Thoracic aorta (tissue), 2 donors: ENCODE measurements at places on chromosomes 4 and X.

GRCh38 chr4:46856333-46856732 is 52.7 kb downstream of the COX7B2 start:
- no peak overlapping the region for H3K4me3 ChIP-seq
- H3K36me3 ChIP-seq, result no peaks in the 10 kb centered on the region
- H3K4me1 ChIP-seq, result peaks cover 23% of the 10 kb centered on the region

GRCh38 chr4:76589402-76589801 is 154.4 kb downstream of the SHROOM3 start:
- no peaks in the 10 kb centered on the region for H3K27me3 ChIP-seq
- H3K4me1 ChIP-seq, result peaks cover 20% of the 10 kb centered on the region
- H3K4me3 ChIP-seq, result peak overlapping the region; percentile 74
- H3K27ac ChIP-seq, result peak overlapping the region; percentile 93
- H3K36me3 ChIP-seq, result no peaks in the 10 kb centered on the region

DNA sequence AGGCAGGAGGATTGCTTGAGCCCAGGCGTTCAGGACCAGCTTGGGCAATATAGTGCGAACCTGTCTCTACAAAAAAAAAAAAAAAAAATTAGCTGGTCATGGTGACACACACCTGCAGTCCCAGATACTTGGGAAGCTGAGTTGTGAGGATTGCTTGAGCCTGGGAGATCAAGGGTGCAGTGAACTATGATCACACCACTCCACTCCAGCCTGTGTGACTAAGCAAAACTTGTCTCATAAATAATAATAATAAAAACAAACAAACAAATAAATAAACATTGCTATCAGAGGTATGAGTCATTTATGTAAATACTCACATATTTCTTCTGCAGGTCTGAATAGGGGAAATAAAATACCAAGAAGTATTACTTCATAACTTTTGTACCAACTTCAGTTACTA is 1372.7 kb upstream of the AGA start:
- H3K27ac ChIP-seq, result no peak overlapping the region
- H3K4me3 ChIP-seq, result no peak overlapping the region
- no peaks in the 10 kb centered on the region for H3K4me1 ChIP-seq

GRCh38 chr4:151472711-151473110 is 63.7 kb downstream of the FHIP1A start:
- no peaks in the 10 kb centered on the region for H3K4me1 ChIP-seq
- H3K27ac ChIP-seq, result no peak overlapping the region
- no peak for DNase-seq
- no peaks in the 10 kb centered on the region for H3K36me3 ChIP-seq

DNA sequence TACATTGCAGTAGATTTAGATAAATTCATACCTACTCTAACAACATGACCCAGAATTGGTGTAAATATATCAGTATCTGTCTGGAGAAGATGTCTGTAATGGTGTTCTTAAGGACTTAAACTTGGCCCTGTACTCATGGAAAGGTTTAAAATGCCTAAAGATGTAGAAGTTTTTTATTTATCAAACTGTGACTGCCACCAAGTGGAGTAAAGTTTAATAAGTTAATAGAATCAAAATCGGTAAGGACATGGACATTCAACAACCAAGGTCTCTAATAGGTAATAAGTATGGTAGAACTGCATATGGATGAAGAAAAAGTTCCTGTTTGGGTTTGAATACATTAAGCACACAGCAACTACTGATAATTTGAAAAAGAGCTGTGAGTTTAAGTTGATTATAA is 474.0 kb upstream of the NDST3 start:
- no peaks in the 10 kb centered on the region for H3K27me3 ChIP-seq
- H3K27ac ChIP-seq, result no peak overlapping the region
- H3K4me1 ChIP-seq, result no peaks in the 10 kb centered on the region
- no peak for DNase-seq
- no peak overlapping the region for H3K4me3 ChIP-seq
- H3K36me3 ChIP-seq, result no peaks in the 10 kb centered on the region

DNA sequence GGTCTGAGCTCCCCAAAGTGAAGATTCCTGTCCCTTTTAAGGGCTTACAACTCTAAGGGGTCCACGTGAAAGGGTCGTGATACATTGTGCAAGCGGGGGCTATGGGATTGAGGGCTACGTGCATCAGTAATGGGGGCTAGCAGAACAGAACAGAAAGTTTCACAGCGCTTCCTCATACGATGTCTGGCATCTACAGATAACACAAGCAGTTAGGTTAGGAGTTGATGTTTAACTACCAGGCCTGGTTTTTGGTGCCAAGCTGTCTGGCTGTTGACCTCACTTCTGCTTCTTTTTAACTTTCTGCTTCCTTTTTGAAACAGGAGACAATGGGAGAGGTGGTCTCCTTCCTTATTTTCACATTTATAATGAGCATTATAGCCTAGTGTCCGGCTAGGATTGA is 368.6 kb upstream of the CXorf51A start:
- H3K27ac ChIP-seq, result no peak overlapping the region
- no peak overlapping the region for H3K4me3 ChIP-seq
- DNase-seq, result no peak
- H3K36me3 ChIP-seq, result no peaks in the 10 kb centered on the region
- no peaks in the 10 kb centered on the region for H3K4me1 ChIP-seq

- no peak overlapping the region for H3K4me3 ChIP-seq
- no peak for DNase-seq
- no peaks in the 10 kb centered on the region for H3K27me3 ChIP-seq
- H3K27ac ChIP-seq, result no peak overlapping the region
- no peaks in the 10 kb centered on the region for H3K36me3 ChIP-seq
- H3K4me1 ChIP-seq, result peaks cover 4% of the 10 kb centered on the region
Observed at GRCh38 chr4:105207386-105207785, 60.7 kb downstream of the TET2 start.

DNA sequence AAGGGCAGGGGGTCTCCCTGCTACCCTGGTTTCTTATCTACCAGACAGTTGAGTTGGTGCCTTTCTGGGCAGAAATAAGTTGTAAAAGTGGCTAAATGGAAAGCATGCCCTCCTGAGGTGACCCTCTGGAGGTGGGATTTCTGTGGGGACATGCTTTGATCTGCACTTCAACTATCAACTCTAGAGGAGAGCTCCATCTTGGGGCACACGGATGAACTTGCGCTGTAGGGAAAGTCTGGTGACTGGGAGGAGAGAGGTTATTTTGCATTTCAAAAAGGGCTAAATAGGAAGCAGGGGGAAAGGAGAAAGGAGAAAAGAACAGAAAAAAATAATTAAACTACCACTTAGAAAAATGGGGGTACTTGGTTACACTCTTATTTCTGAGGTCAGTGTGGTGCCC is 12.7 kb upstream of the RHOXF2B start:
- DNase-seq, result no peak
- H3K27me3 ChIP-seq, result no peaks in the 10 kb centered on the region
- no peaks in the 10 kb centered on the region for H3K4me1 ChIP-seq
- no peaks in the 10 kb centered on the region for H3K36me3 ChIP-seq

DNA sequence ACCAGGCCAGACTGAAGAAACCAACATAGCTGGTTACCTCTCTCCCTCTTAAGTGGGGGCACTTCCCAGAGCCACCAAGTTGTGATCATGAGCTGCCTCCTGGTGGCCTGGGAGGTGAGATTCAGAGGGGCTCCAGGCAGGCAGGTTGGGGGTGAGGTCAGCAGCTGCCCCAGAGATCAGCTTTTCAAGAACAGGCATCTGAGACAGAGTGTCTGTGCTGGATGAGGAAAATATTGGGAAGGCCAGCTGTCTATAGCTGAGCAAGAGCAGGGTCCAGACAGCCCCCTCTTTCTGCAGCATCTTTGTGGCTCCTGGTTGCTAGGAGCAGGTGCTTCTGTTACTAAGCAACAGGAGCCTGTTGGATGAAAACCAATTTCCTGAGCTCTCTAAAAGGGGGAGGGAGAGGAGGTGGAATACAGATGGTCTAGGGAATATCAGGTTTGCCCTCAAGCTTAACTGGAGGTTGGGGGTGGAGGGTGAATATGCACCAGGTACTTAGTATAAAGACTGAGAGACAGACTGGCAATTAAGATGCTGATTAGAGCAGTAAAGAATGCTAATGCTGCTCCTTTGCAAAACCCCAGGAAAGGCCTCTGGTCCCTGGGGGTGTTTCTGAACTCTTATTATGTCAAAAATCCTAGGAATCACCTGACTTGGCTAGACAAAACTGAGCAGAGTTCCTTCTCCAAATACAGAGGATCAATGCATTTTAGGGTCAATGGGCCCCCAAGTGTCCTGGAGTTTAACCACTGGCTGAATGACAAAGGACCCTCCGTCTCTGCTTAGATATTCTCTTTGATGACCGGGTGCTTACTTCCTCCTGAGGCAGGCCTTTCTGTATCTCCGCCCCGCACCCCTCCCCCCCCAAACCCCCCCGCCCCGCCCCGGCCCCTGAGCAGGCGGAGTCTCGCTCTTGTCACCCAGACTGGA is 21.4 kb downstream of the ZCCHC13 start:
- no peaks in the 10 kb centered on the region for H3K27me3 ChIP-seq
- no peaks in the 10 kb centered on the region for H3K36me3 ChIP-seq
- H3K4me1 ChIP-seq, result no peaks in the 10 kb centered on the region
- DNase-seq, result no peak
- H3K27ac ChIP-seq, result no peak overlapping the region

- peaks cover 17% of the 10 kb centered on the region for H3K4me1 ChIP-seq
- no peak overlapping the region for H3K27ac ChIP-seq
- no peak overlapping the region for H3K4me3 ChIP-seq
- no peaks in the 10 kb centered on the region for H3K36me3 ChIP-seq
- DNase-seq, result no peak
Observed at GRCh38 chrX:1202251-1202650, 10.2 kb downstream of the CRLF2 start.

GRCh38 chrX:100413229-100413628 is 3.2 kb upstream of the PCDH19 start:
- no peaks in the 10 kb centered on the region for H3K36me3 ChIP-seq
- H3K27ac ChIP-seq, result no peak overlapping the region
- no peaks in the 10 kb centered on the region for H3K27me3 ChIP-seq
- peaks cover 9% of the 10 kb centered on the region for H3K4me1 ChIP-seq

- no peaks in the 10 kb centered on the region for H3K27me3 ChIP-seq
- no peak overlapping the region for H3K27ac ChIP-seq
- no peaks in the 10 kb centered on the region for H3K36me3 ChIP-seq
- H3K4me3 ChIP-seq, result no peak overlapping the region
Observed at GRCh38 chr4:3375688-3376087, 66.1 kb upstream of the HGFAC start.

GRCh38 chrX:115579327-115579726 is 18.4 kb downstream of the PLS3 start:
- DNase-seq, result no peak
- peaks cover 5% of the 10 kb centered on the region for H3K4me1 ChIP-seq

DNA sequence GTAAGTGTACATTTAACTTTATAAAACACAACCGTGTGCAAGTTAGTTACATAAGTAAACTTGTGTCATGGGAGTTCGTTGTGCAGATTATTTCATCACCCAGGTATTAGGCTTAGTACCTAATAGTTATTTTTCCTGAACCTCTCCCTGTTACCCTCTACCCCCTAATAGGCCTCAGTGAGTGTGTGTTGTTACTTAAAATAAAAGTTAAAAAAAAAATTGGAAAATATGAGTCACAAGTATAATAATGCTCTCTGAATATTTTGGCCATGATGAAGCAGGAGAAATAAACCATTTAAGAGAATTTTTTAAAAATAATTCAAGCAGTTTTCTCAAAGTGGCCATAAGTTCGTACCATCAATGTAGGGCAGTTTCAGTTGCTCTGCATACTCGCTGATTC is 105.1 kb upstream of the GRID2 start:
- DNase-seq, result no peak
- no peaks in the 10 kb centered on the region for H3K27me3 ChIP-seq
- H3K27ac ChIP-seq, result peak overlapping the region; percentile 49
- peak overlapping the region; percentile 20 for H3K4me3 ChIP-seq
- no peaks in the 10 kb centered on the region for H3K36me3 ChIP-seq
- no peaks in the 10 kb centered on the region for H3K4me1 ChIP-seq

DNA sequence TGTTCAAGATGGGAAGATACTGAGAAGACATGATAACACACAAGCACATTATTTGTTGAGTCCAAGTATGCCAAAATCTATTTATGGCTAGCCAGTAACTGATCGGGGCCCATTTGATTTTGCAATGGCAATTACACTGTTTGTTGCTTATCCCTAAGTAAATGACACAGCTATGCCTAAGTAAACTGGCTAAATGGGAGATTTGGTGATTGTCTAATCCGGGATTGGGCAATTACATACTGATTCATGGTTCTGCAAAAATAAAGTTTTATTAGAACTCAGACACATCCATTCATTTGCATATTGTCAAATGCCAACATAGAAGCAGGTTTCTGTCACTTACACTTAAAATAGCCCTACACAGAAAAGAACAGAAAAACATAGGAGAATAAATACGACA is 140.2 kb upstream of the TBL1X start:
- H3K4me3 ChIP-seq, result no peak overlapping the region
- no peak overlapping the region for H3K27ac ChIP-seq
- H3K36me3 ChIP-seq, result no peaks in the 10 kb centered on the region
- H3K4me1 ChIP-seq, result peaks cover 3% of the 10 kb centered on the region
- no peak for DNase-seq
- H3K27me3 ChIP-seq, result no peaks in the 10 kb centered on the region

GRCh38 chr4:92618968-92619367 is 315.2 kb downstream of the GRID2 start:
- no peak overlapping the region for H3K27ac ChIP-seq
- no peak for DNase-seq
- H3K4me3 ChIP-seq, result no peak overlapping the region

DNA sequence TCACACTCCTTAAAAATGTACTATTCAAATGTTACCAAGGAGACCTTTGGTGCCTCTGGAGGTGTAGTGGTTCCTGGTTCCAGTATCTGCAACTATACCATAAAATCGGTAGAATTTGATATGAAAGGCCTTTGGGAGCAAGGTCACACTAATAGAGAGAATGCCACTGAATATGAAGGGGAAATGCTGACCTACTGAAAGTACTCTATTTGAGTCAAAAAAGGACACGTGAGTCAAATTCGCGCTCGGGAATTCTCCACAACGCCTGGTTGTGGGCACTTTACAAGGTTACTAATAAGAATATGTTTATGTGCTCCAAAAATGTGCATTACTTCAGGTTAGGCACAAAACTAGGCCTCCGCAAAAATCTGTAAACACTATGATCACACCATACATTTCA is 39.5 kb upstream of the RELL1 start:
- H3K4me1 ChIP-seq, result no peaks in the 10 kb centered on the region
- no peaks in the 10 kb centered on the region for H3K27me3 ChIP-seq
- DNase-seq, result no peak
- no peak overlapping the region for H3K4me3 ChIP-seq
- no peaks in the 10 kb centered on the region for H3K36me3 ChIP-seq
- H3K27ac ChIP-seq, result no peak overlapping the region

GRCh38 chr4:83431200-83431599 is 24.4 kb downstream of the HELQ start:
- no peaks in the 10 kb centered on the region for H3K27me3 ChIP-seq
- no peaks in the 10 kb centered on the region for H3K4me1 ChIP-seq
- DNase-seq, result no peak
- no peaks in the 10 kb centered on the region for H3K36me3 ChIP-seq
- H3K27ac ChIP-seq, result no peak overlapping the region

- H3K4me1 ChIP-seq, result peaks cover 6% of the 10 kb centered on the region
- H3K36me3 ChIP-seq, result no peaks in the 10 kb centered on the region
- peak overlapping the region; percentile 36 for H3K4me3 ChIP-seq
- DNase-seq, result no peak
- no peaks in the 10 kb centered on the region for H3K27me3 ChIP-seq
Observed at GRCh38 chr4:184168406-184169019, 49.2 kb downstream of the ENPP6 start.
